Omental fat pad (tissue), 4 donors: ENCODE measurements at places on chromosomes 13 and 19.
A peak's percentile ranks its signal among the peaks of the same experiment; 100 is the strongest.

GRCh38 chr19:46859637-46860124, 1.1 kb upstream of the ARHGAP35 start:
- peak; percentile 69 for DNase-seq

- DNase-seq: no peak
Observed at GRCh38 chr19:55315956-55316525, 9.1 kb downstream of the TMEM150B start.

DNA sequence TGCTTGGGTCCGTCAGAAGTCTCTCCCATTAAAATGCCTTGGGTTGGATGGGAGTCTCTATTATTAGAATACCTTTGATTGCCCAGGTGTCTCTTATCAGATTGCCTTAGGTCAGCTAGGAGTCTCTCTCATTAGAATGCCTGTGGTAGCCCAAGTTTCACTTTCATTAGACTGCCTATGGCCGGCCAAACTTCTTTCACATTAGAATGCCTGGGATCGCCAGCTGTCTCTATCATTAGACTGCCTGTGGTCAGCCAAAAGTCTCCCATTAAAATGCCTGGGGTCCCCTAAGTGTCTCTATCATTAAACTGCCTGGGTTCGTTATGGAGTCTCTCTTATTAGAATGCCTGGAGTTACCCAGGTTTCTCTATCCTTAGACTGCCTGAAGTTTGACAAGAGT, 1476.7 kb downstream of the UQCRFS1 start:
- no peak for DNase-seq

DNA sequence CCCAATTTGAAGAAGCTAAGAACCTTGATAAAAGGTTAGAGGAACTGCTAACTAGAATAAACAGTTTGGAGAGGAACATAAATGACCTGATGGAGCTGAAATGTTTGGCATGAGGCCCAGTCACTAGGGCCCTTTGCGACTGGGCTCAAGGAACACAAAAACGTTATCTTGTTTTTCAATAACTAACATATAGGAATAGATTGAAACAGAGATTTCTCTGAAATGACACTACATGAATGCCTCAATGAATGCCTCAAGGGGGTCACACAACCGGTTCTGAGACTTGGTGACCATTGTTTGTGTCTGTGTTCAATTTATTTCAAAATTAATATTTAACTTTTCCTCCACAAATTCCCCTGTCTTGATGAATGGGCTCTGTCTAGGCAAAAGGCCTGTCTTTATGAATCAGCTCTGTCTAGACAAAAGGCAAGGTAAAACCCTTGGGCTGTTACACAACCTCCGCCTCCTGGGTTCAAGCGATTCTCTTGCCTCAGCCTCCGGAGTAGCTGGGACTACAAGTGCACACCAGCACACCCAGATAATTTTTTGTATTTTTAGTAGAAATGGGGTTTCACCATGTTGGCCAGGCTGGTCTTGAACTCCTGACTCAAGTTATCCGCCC, 932 bp upstream of the ZNF486 start:
- DNase-seq: no peak

GRCh38 chr13:29101409-29101808, 281.3 kb downstream of the MTUS2 start:
- DNase-seq: no peak

DNA sequence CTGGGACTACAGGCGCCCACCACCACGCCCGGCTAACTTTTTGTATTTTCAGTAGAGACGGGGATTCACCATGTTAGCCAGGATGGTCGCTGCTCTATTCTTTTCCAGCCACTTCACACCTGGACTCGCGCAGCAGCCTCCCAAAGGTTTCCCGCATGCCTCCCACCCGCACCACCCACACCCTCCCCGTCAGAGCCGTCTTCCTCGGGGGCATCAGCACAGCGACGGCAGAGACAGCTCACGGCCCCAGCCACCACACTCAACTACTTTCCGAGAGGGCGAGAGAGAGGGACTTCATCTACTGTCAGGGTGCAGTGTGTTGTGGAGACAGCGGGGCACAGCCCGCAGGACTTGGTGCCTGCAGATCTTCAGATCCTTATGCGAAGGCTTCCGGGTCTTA, 5.6 kb downstream of the ZNF787 start:
- no peak for DNase-seq

DNA sequence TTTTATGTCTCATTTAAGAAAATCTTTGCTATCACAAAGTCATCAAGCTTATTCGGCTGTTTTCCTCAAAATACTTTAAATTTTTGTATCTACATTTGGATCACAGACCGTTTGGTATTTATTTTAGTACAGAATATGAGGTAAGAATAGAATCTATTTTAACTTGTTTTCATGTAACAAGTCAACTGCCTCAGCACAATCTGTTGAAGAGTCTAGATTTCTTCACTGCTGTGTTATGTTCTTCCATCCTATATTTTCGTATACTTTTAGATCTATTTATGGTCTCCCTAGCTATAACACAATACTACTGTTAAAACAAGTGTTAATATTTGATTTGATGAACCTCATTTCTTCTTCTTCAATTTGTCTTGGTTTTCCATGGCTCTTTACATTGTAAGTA, 61.6 kb upstream of the SGCG start:
- no peak for DNase-seq

DNA sequence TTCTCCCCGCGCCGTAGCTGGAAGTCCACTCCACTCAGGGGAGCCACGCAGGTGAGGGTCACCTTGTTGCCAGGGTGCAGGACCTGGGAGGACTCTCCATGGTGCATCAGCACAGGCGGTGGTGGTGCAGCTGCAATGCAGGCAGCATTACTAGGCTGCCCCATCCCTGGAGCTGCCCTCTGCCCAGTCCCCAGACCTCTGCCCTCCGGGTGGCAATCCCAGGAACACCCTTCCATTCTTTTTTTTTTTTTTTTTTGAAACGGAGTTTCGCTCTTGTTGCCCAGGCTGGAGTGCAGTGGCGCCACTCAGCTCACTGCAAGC, 1.8 kb downstream of the A1BG start:
- no peak for DNase-seq

DNA sequence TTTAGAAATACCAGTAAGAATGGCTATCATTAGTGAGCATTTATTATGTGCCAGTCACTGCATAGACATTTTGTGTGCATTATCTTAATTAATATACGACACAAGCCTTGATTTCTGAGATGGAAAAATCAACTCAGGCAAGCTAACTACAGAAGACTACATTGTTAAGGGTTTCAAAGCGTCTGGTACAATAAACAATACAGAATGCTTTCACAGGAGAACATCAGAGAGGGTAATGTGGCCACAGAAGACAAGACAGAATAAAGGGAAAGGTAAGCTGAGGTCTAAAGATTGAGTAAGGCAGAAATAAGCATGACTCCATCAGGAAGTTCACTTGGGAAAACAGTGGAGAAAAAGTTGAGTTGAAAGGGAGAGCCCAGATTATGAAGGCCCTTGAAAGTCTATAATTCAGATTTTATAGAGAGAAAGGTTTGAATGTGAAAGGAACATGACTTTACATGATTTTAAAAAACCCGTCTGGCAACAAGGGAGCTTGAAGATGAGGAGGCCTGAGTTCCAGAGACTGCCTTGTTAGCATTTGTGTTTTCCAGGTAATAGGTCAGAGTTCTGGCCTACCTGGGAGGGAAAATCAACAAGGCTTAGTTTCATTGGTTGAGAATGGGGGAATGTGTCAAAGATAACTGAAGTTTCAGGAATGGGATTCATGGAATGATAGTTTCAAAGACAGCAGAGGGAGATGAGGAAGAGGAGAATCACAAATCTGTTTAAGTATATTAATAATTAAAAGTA, 1.8 kb upstream of the MBNL2 start:
- DNase-seq: no peak

- no peak for DNase-seq
Observed at GRCh38 chr19:49570138-49570856, 10.1 kb downstream of the NOSIP start.

- no peak for DNase-seq
Observed at GRCh38 chr19:55044771-55045716, 7.0 kb upstream of the GP6 start.

- DNase-seq: no peak
Observed at GRCh38 chr19:12774588-12775555, at the start of gene HOOK2. TSS of gene HOOK2 (minus strand) at chr19:12775552. CDS start at chr19:12775449, 103 bp downstream.

- DNase-seq: no peak
Observed at GRCh38 chr19:35005256-35005977, 5.3 kb downstream of the GRAMD1A start.

GRCh38 chr19:50873056-50873455, at the start of gene KLK2:
TSS of gene KLK2 (plus strand) at chr19:50873439. CDS start at chr19:50873474, 35 bp downstream.
- DNase-seq: no peak

DNA sequence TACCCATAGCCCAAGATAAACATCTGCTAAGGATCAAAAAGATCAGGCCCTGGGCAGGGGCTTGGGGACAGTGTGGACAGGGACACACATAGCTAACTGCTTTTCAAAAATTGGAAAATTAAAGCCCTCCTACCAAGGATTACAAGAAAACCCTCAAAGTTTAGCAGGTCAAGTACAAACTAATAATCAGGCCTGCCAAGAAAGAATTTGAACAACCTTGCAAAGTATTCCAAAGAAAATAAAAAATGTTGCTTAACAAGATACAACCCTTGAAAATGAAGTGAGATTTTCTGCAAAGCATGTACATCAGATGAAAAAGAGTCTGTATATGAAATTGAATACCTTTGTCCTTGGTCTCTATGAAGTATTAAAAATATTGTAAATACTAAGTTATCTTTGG, 67.3 kb downstream of the KLF12 start:
- no peak for DNase-seq

- DNase-seq: peak; percentile 9
Observed at GRCh38 chr13:112900691-112901091, 68.3 kb upstream of the MCF2L start.

GRCh38 chr13:20331419-20331818, 99.3 kb upstream of the GJB6 start:
- no peak for DNase-seq

DNA sequence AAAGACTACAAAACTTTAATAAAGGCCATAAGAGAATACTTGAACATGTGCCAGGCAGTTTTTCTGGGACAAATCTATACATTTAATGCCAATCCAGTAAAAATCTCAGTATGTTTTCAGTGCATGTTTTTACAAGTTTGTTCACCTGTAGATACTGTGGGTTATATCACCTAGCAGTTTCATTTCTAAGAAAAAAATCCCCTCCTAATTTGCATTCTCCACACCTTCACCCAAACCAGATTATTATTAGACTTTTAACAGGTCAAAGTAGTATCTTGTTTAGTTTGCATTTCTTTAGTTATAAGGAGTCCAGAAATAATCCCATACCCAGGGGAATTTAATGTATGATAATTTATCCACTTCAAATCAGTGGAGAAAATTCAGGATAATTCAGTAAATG, 17.0 kb upstream of the LPAR6 start:
- no peak for DNase-seq

GRCh38 chr19:31351056-31351854, 2.0 kb upstream of the TSHZ3 start:
- DNase-seq: no peak

DNA sequence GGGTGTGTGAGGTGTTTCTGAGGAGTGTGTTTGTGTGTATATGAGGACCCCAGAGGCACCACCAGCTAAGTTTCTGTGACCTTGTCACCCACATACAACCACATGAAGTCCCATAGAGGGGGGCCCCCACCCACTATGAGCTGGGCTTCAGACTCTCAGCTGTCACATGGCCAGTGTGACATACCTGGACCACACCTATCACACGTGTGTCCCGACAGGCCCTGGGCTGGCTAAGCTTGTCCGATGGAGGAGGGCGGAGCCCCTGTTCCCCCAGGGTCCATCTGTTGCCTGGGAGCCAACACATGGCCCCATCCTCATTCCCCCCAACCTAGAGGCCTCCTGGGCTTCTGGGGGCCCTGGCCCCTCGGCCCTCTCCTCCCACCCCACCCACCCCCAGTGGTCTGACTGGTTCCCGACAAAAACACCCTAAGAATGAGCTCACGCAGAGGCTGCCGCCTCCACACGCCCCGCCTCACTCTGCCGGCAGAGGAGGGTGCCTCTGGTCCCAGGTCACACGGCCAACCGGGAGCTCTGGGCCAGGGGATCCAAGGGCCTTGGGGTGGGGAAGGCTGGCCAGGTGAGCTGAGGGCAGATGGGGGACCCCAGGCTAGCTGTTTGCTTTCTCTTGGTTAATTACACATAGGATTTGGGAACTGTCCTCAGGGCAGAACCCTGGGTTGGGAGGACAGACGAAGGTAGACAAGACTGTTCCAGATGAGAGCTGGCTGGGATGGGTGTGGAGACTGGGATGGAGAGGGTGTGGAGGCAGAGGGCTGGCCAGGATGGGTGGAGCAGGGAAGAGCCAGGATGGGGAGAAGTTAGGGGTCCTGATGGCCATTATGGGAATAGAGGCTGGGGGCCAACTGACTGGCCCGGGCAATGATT, 4.3 kb downstream of the KLC3 start:
- no peak for DNase-seq

GRCh38 chr13:44899967-44900366, 89.3 kb downstream of the NUFIP1 start:
- DNase-seq: no peak

DNA sequence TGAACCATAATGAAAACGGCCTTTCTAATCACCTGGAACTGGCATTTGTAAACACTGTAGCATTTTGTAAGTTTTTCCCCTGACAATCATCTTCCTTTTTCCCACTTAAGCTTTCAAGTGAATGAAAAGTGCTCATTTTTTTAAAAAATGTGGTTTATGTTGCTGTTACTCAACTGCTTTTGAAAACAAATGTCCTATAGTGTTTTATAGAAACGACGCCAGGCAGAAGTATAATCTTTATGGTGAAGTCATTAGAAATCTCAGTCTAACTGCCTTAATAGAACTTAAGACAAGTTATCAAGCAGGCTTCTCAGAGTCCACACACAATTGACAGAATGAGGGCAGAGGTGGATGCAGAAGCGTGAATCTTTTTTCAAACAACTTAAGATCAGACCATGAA, 442.3 kb downstream of the KLF12 start:
- no peak for DNase-seq

DNA sequence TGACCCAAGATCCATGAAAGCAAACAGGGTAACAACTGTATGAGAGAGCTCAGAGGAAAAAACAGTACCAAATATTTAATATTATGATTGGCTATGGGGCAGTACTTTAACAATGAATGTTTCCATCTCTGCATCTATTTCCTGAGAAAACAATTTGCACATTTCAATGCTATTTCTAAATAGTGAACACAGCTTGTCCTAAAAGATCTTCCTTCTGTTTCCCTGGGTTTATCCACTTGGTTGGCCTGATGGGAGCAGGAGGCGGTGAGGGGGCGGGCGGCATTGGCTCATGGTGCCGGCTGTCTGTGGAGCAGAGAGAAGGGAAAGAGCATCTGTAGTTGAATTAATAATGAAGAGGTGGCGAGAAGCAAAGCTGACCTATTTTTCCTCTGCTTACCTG, 291.4 kb downstream of the DCLK1 start:
- DNase-seq: no peak

DNA sequence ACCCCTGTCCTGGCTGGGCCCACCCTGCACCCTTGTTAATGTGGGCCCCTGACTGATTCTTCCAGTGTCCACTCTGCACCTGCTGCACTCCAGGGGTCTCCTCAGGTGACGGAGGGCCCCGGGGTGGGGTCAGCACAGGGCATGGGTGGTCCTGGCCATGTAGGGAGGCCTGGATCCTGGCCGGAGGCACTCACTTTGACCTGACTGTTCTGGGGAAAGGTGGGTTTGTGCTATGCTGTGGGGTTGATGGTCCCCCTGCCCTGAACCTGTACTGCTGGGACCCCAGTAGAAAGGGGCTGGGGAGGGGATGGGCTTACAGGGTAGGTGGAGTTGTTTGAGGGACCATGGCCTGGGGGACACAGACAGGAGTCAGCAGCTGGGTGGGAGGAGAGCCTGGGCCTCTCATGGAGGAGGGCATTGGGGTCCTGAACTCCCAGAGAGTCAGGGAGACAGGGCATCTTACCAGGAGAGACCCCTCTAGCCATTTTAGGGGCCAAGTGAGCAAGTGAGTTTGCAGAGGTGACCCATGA, 25.8 kb upstream of the CEACAM1 start:
- no peak for DNase-seq

- no peak for DNase-seq
Observed at GRCh38 chr13:95902741-95903140, 150.5 kb downstream of the UGGT2 start.
